ENCODE measurements at places on chromosomes 3 and 15.

DNA sequence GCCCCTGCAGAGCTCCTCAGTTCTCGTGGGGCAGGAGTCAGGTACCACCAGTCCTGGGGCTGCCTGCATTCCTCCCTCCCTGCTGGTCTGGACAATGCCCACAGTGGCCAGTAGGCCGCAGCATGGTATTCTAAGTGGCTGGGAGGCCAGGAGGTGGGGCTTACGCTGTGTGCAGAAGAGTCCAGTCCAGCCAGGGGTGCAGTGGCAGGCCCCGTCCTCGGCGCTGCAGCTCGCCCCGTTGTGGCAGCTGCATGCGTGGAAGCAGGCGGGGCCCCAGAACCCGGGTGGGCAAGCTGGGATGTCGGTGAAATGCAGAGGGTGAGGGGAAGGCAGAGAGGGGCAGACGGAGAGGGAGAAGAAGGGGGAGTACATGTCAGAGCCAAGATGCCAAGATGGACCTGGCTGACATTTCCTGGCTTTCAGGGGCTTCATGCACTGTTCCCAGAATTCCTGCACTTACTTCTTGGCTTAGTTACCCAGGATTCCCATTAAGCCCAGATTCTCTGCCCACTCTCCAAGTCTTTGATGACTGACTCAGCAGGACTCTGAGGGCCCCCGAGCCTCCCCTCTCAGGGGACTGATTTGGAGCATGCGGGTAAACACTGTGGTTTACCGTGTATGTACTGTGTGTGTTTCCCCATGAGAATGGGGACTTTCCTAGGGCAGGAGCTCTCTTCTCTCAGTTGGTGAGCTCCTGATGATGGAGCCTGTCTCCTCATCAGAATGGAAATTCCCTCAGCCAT is 47.5 kb downstream of the RAB11A start:
- no peak for DNase-seq

GRCh38 chr15:81023483-81024264 is 23.0 kb downstream of the TLNRD1 start:
- no peak for DNase-seq

GRCh38 chr3:37816271-37816670 is 45.4 kb upstream of the CTDSPL start:
- no peak for DNase-seq

GRCh38 chr3:130748981-130749380 is 2.4 kb upstream of the PIK3R4 start:
- DNase-seq, result no peak

- no peak for DNase-seq
These were observed at the start of gene CLRN1 for GRCh38 chr3:150972366-150973071. Gene CLRN1, minus strand, starts transcription at chr3:150972727. Its CDS starts 19 bp downstream, at chr3:150972708.

GRCh38 chr3:151084893-151085226 is 604 bp upstream of the MED12L start:
- DNase-seq, result no peak

- no peak for DNase-seq
These were observed 340.3 kb upstream of the RBMS3 start for GRCh38 chr3:28940530-28940929.

DNA sequence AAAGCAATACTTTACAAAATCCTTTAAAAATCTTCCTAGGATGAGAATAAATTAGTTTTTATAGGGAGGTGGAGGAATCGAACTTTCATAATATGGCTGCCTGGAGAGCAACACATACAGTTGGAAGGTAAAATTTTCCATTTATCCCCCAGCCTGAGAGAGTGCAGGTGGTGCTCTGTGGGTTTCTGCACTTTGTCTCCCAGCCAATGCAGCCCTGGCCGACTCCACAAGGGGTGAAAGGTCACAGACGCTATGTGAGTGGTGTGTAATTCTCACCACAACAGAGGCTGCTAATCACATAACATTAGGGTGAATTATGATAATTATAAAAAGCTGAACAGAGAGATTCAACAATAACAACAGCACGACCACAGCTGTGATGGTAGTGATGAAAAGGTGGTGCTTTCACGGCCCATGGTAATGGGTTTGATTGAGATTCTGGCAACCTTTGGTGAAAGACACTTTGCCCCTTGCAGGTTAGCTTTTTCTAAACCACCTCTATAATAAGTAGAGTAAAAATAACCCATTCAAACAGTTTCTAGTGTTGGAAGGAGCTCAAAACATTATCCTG is 30.1 kb upstream of the NANOGP8 start:
- no peak for DNase-seq

DNA sequence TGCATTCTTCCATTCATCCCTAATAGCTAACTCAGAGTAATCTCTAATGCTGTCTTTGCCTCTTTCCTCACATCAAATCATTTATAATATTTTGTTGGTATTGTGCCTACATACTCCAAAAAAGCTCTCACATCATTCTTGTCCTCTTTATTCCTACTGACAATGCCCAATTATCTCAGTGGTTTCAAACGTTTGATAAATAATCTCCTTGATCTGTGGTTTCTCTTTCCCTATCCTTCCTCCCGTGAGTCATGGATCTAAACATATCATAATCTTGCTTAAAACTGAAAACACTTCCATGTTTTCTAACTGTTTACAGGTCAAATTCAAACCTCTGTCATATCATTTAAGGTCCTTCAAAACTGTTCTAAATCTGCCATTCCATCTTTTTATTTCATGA is 115.1 kb downstream of the CNTN6 start:
- DNase-seq, result no peak

DNA sequence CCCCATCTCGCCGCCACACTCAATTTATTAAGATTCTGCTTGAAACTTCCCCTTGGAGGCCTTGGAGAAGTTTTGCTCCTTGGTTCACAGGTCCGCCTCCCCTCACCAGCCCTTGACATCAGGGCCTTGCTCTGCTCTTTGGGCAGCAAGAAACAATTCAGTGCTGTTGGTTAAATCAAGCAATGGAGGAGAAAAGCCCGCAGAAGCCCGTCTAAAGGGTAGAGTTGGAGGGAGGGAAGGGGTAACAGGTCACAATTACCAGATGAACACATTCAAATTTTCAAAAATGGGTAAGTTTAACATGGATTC is 429 bp downstream of the PARP9 start:
- DNase-seq, result no peak

DNA sequence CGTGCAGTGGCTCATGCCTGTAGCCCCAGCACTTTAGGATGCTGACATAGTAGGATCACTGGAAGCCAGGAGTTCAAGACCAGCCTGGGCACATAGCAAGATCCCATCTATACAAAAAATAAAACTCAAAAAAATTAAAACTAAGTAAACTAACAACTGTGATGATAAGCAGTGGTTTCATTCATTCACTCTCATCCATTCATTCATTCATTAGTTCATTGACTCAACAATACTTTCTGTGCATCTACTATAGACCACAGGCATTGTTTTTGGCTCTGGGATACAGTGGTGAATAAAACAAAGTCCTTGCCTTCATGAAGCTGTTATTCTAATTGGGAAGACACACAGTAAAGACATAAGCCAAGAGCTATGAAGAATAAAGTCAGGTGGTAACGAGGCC is 7.5 kb upstream of the TMEM212 start:
- no peak for DNase-seq

- no peak for DNase-seq
These were observed 146.8 kb downstream of the TPRA1 start for GRCh38 chr3:127443581-127444375.

GRCh38 chr3:52401551-52401950 is 43.4 kb downstream of the SEMA3G start:
- no peak for DNase-seq

- DNase-seq, result no peak
These were observed 94.9 kb downstream of the MFSD1 start for GRCh38 chr3:158896729-158897128.

DNA sequence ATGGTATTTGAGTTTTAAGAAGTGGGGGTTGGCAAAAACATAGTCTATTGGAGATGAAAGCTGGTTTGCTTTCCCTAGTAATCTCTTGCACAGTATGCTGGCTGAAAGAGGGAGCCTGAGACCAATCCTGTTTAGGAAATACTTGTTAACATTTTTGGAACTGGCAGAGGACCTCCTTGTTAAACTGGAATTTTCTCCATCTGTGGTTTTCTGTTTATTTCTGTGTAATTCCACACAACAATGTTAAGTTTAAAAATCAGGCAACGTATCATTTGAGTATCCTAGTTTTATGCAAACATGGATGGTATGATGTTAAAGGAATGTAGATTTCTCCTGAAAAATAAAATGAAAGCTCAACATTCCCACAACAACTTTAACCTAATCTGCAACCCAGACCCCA is 536.0 kb upstream of the TBL1XR1 start:
- DNase-seq, result no peak

DNA sequence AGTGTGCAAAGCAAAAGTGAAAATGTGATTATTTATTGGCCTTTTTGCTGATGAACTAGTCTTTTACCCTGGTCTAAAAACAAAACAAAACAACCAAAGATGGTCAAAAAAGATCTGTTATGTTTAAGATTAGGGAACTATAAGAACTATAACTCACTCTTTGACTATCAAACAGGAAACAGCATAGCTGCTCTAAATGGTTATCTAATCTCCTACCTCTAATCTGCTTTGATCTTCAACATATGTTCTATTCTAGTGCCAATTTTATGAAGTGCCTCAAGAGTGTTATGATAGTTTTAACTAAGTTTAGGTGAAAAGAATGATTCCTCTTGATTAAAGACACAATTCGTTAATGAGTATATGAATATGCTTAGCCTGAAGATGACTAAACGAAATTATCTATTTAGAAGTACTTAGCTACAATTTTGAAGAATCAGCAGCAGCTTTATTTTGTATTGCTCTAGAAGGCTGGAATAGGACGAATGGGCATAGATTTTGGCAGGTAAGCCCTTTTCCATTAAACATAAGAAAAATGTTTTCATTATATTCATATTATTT is 46.0 kb downstream of the SETD2 start:
- DNase-seq, result no peak

DNA sequence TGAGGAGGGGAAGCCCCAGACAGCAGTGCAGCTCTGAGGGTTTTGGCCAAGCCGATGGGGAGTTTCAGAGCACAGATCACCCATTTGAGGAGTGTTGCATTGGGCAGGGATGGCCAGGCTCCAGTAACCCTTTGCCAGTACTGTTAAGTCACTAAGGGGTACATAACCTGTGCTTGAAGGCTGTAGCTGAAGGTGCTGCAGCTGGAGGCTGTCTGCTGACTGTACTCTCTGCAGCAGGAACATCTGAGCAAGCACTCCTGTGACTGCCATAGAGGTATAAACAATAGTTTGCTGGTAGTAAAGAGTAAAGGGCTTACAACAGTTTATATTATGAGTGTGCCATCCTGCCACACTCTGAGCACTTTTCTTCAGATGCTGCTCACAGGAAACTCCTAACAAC is 297.8 kb downstream of the EPHA3 start:
- DNase-seq, result no peak

DNA sequence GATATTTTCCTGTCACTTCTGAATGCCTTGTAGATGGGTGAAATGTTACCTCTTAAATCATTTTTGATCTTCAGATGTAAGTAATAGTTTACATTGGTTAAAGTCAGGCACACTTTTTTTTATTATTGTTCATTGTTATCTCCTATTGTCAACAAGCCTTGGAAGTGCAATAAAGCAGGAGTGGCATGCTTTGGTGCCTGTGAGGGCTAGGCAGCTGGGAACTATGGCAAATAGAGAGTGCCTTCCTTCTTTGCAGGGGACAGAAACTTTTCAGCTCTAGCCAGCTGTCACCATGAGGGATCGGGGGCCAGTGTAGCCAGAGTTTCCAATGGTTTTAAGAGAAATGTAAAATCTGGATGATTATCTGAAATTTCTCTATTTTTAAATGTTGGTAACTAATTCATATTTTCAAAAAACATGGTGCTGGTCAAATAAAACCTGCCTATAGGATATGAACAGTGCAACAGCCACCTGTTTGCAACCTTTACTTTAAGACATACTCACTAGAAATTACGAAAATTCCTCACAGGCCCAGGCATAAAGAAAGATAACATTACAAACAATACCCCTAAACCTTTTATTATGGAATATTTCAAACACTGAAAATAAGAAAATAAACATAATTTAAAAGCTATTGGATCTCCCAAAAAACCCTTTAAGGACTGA is 9.1 kb upstream of the SELENOK start:
- DNase-seq, result no peak

- DNase-seq, result no peak
These were observed 23.8 kb upstream of the GPR171 start for GRCh38 chr3:151226825-151227224.

DNA sequence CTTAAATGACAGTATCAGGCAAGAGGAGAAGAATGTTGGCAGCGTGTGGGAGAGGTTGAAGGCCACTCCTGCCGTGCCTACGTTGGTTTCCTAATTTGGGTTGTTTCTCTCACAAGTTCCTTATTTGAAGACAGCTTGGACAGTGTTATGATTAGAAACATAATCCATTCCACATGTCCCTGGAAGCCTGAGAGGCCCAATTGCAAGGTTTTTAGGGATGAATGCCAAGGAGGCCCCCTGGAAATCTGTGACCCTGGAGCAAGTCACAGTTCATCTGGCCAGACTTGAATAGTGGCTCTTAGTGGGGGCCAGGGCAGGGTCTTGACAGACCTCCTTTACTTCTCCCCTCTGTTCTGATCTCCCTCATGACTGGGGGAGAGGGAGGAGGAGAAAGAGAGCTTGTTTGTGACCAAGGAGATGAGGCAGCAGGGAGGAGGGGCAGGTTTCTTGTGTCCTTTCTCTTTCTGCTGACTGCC is 584.4 kb upstream of the TBL1XR1 start:
- no peak for DNase-seq

DNA sequence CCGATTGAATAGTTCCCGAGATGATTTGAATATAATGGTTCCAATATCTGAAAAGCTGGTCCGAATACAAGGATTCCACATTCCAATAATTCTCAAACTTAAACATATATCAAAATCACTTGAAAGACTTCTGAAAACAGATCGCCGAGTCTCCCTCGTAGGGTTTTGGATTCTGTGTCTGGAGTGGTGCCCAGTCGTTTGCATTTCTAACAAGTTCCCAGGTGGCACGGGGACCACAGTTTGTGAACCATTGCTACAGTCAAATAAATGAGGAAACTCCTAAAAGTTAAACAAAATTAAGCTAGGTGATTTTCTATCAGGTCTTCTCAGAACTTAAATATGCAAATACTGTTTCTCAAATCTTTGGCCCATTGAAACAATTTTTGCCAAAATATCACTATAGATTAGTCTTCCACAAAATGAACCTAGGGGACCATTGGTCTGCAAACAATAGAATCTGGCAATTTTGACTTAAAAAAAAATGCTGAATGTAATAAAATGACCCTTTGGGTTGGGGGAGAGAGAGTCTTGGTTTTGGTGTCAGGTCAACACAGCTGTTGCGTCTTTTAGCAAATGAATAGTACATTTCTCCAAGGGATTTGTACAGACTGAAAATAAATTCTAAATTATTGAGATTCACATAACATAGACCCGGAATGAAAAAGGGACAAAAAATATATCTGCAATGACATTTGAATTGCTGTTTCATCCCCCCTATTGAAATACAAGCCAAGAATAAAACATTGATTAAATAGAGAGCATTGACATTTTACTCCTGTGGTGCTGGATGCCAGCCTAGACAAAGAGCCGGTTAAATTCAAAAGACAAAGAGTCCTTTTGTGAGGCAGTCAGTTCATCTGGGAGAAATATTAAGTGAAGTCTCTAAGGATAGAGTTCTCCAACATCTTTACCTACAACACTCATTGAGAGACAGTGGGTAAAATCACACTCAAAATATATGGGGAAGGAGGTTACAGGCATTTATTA is 175.7 kb upstream of the ADAMTS9 start:
- no peak for DNase-seq
